ENCODE measurements at places on chromosomes 7 and 10.
A peak's percentile ranks its signal among the peaks of the same experiment; 100 is the strongest.

DNA sequence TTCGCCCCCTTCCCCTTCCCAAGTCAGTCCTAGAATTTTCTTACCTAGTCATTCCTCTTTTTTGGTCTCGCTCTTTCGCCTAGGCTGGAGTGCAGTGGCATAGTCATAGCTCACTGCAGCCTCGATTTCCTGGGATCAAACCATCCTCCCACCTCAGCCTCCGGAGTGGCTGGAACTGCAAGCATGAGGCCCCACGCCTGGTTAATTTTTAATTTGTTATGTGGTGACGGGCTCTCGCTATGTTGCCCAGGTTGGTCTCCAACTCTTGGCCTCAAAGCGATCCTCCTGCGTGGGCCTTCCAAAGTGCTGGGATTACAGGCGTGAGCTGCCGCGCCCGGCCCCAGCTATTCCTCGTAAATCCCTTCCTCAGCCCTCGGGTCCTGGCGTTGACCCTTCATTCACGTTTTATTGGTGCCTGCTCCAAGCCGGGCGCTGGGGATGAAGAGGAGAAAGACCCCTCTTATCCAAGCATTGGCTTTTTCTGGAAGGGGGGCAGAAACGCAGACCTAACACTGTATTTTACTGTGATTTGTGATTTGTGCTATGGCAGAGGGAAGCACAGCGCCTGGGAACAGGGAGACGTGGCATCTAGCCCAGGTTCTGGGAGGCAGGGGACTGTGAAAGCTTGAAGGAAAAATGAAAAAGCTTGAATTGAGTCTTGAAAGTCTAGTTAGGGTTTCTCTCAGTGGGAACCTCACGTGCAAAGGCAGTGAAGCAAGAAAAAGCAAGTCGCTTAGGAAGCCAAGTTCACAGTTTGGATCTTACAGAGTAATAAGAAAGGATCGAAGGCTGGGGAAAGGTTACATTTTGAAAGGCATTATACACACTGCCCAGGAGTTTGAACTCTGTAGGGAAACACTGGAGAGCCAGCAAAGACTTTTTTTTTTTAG is 516 bp downstream of the ZNHIT1 start:
- DNase-seq = no peak

- DNase-seq = no peak
Observed at GRCh38 chr10:51617576-51618235, 81.7 kb downstream of the CSTF2T start.

DNA sequence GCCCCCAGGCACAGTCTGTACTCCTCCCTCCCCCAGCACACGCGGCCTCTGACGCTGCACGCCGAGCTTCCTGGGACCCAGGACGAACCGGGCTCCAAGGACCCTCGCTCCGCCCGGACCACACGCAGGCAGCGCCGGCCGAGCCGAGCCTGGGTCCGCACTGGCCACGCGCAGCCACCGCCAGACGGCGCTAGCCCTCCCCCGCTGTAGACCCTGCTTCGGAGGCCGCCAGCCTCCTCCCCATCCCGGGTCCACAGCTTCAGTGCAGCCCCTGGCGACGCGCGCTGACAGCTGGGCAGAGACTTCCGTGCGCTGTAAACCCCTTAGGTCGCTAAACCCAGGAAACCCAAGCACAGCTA is 936 bp upstream of the TCERG1L start:
- DNase-seq = peak; percentile 26

- no peak for DNase-seq
Observed at GRCh38 chr7:12754179-12754578, 66.7 kb downstream of the ARL4A start.

DNA sequence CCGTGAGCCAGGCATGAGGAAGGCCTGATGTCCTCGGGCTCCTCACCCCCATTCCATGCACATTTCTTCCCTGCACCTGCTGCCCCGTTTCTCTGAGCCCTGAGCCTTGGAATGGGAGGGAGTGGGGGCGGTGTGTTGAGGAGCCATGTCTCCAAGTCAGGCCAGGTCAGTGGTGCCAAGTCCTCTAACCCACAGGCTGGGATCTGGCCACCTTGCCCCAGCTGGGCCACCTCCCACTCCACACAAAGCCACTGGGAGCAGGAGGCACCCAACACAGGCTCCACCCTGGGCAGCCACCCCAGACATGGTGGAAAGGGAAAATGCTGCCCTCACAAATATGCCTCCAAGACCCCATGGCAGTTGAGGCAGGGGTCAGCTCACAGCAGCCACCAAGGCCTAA is 27.7 kb downstream of the ZCCHC24 start:
- no peak for DNase-seq

- DNase-seq = peak; percentile 43
Observed at GRCh38 chr7:129553899-129554461, 51.6 kb downstream of the SMKR1 start.

DNA sequence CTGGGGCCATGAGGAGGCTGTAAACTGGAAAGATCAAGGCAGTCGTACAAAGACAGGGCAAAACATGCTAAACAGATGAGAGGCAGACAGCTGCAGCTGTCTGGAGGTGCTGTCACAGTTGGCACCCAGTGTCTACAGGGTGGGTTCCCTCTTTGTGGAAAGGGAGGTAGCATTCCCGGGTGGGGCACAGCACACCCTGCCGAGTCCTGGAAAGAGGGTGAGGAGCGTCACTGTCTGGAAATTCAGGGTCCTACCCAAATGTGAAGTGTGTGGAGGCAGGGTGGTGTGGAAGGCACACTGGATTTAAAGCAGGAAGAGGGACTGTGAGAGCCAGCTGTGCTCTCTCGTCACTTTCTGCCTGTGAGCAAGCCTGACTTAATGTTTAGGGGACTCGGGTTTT is 356.2 kb downstream of the SDK1 start:
- no peak for DNase-seq

- no peak for DNase-seq
Observed at GRCh38 chr7:24279512-24279911, 4.5 kb upstream of the NPY start.

- no peak for DNase-seq
Observed at GRCh38 chr10:128958834-128959690, 508.0 kb upstream of the MGMT start.

- DNase-seq = peak; percentile 83
Observed at GRCh38 chr7:151232091-151232916, at the start of gene CHPF2. CHPF2 (plus strand) TSS chr7:151232483; CDS start chr7:151234012, 1,529 bp downstream.

GRCh38 chr7:36787933-36788378 is 63.7 kb upstream of the AOAH start:
- no peak for DNase-seq

GRCh38 chr10:65032867-65033769 is 1511.9 kb downstream of the REEP3 start:
- no peak for DNase-seq

GRCh38 chr10:77844713-77845445 is 81.7 kb downstream of the DLG5 start:
- DNase-seq = peak; percentile 83

DNA sequence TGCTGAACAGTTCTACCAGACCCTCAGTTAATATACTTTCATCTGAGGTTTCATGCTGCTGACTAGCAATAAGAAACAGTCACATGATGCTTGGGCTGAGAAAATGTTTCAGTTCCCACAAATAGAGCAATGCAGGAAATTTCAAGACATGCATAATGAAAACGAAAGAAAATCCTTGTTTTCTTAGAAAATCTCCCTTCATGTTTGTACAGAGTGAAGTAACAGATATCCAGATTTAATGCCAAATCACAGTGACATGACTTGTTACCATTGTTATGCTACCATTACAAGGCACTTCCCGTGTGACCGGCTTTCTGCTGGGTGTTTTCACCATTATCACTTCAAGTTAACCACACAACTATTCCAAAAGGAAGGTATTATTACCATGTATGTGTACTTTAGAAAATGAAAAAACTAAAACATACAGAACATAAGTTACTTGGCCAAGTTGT is 121.7 kb downstream of the DOCK4 start:
- no peak for DNase-seq

- DNase-seq = no peak
Observed at GRCh38 chr7:31553661-31554081, 39.8 kb downstream of the ITPRID1 start.

DNA sequence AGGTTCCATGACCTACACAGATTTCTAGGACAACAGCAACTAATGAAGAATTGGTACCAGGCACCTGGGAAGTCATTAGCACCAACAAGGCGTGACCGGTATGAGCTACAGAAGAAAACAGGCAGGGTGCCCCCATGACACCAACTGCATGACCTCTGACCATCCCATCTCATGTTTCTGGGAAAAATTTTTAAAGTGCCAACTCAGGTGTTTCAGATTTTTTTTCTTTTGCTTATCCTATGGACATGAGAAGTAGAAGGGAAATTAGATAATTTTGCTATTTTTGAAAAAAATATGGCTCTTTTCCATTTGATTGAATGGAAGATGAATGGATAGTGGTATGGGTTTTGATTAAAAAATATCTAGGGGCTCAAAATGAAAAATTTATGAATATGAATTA is 154.8 kb downstream of the NRCAM start:
- no peak for DNase-seq

DNA sequence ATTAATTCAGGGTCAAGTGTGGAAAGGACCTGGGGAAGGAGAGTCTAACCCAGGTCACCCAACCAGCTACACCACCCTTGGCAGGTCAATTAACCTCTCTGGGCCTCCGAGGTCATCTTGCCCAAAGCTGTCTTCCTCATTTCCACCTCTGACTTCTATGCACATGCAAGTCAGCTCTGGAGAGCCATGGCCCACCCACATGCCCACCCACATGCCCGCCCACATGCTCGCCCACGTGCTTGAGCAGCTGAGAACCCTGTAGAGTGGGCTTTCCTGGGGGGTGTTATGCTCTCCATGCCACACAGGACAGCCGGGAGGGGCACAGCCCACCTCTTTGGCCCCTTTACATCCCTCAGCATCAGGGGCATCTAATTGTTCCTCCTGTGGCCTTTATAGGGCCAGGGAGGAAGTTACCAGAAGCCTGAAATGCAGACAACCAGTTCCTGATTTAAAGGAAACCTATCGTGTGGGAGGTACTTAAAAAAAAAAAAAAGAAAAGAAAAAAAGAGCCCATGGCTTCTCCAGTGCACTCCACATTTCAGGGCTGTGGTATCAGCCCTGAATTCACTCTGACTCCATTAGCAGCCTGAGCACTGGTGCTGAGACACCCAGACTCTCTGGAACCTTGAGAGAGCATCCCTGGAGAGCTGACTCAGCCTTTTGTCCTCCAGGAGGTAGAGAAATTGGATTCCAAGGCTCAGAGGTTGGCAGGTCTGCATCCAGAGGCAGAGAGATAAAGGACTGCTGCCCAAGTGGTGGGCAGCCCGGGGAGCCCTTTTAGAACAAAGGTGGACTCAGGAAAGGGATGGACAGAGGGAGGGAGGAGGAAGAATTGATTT is 176.2 kb upstream of the ZMIZ1 start:
- peak; percentile 58 for DNase-seq

DNA sequence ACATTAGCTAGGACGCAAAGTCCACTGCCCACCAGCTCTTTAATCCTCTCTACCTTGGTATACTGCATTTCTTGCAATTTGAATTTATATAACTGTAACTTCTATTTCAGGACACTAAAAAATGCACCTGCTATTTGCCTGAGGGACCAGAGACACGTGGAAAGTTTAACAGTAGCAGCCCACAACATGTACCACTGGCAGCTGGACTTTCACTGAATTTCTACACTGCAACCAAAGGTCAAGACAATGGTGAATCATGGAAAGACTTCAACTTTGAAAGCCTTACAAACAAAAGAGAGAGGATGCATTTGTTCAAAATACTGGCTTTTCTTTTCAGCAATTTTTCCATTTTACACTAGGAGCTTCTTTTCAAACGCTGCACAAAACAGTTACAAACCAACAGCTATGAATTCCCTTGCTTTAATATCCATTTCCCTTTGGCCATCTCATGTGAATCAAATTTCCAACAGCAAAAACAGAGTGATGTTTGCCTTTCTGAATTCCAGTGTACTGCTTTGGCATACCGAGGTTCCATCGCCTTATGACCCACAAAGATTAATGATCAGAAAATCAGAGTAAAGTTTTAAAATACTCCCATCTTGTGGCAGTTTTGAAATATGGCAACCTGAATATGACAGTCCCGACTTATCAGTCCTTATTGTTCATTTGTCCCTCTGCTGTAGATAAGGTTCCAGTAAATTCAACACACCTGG is 29.9 kb upstream of the HNRNPH3 start:
- peak; percentile 61 for DNase-seq

GRCh38 chr7:44769376-44769775 is 20.7 kb downstream of the ZMIZ2 start:
- no peak for DNase-seq

- no peak for DNase-seq
Observed at GRCh38 chr7:90988996-90989765, 275.1 kb upstream of the FZD1 start.

DNA sequence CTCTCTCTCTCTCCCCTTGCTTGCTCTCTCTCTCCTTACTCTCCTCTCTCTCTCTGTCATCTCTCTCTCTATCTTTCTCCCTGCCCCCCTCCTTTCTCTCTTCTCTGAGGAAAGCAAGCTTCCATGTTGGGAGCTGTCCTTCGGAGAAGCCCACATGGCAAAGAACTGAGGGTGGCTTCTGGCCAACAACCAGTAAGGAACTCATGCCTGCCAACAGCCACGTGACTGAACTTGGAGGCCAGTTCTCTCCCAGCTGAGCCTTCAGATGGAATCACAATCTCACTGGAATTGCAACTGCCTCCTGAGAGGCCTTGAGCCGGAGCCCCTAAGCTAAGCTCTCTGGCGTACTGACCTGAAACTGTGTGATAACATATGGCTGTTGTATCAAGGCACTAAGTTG is 12.0 kb upstream of the DHTKD1 start:
- no peak for DNase-seq
